Anterior cingulate cortex (tissue), 58 donors: ENCODE measurements at places on chromosomes 7 and 10.

DNA sequence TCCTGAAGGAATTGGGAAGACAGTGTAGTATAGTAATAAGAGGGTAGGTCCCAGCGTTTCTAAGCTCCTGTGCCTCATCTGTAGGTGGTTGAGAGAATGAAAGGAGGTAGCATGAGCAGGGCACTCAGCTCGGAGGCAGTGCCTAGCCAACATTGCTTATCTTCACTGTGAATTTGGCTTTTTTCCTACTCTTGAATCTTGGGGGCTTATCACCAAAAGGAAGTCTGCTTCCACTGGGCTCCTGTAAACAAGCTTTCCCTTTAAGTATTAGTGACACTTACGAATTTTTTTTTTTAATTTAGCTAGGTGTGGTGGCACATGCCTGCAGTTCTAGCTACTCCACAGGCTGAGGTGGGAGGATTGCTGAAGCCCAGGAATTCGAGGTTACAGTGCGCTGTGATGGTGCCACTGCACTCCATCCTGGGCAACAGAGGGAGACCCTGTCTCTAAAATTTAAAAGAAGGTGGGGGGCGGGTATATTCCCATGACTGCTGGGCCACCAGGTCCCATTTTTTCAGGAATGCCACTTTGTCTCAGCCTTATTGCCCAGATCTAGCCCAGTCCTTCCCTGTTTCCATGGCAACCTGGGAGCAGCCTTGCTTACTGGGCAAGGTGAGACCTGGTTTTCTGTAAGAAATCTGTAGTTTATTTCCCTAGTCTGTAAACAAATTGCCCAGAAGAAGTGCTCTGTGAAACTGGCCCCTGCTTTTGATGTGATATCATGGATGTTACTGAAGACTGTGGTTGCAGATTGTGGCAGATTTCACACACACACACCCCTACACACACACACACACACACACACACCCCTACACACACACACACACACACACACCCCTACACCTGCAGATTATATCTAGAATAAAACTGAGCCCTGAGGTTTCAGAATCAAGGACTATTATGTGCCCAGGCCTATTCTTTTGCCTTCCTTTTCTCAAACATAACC is 19.4 kb downstream of the OGDH start:
- DNase-seq = no peak

DNA sequence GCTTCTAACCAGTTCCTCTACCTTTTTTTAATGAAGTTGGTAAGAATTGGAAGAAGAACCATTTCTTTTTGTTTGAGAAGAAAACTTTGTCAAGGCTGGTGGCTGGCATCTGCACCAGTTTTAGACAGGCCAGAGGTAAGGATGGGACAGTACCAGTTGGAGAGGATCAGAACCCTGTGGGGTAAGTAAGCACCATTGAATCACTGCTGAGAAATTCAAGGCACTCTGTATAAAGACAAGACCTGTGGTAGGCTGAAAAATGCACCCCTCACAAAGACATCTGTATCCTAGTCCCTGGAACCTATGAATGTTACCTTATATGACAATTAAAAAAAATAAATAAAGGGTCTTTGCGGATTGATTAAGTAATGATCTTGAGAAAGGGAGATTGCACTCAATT is 166.7 kb upstream of the NRP1 start:
- DNase-seq = no peak

GRCh38 chr7:123770378-123770777 is 21.6 kb upstream of the WASL start:
- DNase-seq = no peak

DNA sequence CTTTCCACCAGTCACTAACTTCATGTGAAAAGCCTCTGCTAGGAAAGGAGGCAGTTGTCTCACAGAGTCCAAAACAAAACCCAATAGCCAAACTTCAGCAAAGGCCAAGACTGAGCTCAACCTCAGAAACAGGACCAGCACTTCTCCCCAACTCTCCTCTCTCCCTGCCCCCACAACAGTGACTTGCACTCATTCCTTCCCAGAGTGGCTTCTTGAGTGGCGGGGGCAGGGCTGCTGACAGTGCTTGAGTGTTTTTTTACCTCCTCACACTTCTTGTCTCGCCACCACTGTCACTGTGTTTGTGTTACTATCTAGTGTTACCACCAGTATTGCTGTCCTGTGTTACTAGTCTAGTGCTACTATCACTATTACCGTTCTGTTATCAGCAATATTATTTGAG is 206.8 kb downstream of the KLF6 start:
- no peak for DNase-seq

DNA sequence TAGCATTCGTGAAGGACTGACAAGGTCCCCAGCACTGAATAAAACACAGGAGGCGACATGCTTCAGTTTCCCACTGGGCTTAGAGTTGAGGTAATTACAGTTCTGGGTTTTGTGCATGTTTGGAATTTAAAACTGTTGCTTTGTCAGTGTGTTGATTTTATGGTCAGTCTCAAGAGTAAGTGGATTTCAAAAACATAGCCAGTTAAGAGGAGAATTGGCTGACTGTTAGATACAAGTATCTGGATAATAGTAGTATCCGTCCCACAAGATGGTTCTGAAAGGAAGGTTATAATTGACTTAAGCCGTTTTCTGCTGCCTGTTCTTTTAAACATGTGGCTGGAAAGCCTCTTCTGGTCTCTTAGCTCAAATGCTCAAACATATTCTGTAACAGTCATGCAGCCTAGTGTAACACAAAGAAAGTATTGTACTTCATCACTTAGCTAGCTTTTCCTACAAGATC is 170.9 kb downstream of the POLR1F start:
- no peak for DNase-seq

GRCh38 chr10:104279550-104280259 is 10.7 kb downstream of the GSTO2 start:
- no peak for DNase-seq

DNA sequence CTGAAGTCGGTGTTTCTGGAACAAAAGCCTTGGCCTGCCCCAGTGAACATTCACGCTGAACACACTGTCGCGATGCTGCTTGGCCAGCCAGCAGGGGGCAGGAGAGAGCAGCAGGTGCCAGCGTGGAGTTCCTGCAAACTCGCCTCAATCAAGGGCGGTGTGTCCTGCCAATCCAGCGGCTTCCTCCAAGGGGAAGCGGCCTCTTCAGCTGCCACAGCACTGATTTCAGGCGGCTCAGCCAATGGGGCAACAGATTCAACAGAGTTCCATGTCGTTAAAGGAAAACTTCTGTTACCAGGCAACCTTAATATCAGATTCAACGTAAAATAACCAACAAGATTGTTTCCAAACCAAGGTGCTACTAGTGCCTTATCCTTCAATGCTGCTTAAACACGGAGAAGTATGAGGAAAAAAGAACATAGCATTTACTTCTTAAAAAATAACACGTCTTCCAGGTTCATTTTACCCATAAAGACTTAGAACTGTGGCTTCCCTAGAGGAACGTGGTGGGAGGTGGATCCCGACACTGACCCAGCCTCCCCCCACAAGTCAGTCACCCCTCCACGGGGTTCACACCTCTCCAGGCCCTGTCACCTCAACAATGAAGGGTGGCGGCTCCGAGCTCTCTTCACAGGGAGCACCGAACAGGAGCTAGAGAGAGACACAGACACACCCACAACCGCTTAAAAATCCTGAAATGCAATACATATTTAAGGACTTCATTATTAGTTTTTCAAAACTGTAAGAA is 178.2 kb downstream of the DIP2C start:
- peak; percentile 92 for DNase-seq

DNA sequence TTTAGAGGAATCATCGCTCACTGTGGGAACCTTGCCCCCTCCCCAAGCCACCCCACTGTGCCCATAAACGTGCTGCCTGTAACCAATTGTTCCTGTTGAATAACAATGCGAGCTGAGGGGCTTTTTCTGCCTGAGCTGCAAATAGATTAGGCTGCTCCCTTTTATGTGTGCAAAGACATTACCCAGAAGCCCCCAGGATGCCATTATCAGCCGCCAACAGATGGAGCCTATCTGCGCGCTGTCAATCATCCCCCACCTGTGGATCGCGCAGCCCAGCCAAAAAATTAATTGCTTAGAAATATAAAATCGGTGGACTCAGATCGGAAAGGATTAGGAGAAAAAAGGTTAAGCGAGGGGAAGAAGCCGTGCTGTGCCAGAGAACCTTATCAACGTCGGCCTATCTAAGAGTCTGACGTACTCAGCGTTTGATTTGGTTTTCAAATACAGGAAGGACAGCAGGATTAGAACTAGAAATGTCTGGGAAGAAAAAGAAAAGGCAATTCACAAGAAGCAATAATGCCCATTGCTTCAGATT is 167.3 kb upstream of the MYO3A start:
- no peak for DNase-seq

DNA sequence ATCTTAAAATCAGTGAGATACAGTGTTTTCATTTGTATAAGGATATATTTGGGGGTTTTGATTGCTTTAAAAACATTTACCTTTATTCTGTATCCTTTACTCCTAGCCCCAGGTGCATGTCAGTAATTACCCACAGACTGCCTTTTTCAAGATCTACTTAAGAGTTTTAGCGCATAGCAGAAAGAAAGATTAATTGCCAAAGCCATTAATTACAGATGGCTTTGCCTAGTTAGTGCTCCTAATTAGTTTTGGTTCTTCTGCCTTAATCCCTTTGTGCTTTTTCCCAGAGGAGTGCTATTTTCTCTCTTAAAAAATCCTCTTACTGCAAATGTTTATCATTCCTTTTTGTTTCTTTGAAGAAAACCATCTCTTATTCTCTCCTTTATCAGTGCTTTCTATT is 122.8 kb downstream of the MAPK8 start:
- no peak for DNase-seq

DNA sequence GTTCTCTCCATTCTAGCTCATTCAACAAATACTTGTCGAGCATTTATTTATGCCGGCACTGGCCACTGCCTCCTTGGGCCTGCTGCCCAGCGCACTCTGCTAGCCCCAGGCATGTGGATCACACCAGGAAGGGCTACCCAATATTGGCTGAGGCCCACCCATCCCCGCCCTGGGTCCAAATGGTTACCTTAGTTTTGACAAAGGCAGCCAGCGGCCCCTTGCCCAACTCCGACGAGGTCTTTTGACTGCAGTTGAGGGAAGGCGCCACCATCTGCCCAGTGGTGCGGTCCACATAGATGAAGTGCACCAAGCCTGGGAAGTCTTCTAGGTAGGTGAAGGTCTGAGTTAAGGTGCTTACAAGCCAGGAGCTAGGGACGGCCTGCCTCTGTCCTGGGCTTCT is 7.2 kb upstream of the PYROXD2 start:
- no peak for DNase-seq

DNA sequence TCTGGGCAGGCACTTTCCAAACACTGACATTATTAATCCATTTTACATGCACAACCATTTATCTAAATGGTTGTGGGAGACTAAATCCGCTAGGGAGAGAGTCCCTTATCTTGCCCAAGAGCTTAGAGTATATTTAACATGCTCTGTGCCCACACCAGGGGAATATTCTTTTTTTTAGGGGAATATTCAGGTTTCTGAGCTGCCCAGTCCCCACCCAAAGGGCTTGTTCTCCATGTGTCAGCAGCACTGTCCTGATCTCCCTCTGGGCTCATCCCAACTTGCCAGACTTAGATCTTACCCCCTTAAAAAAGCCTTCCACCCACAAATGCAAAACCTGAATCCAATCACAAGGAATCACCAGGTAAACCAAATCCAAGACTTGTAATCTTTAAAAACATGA is 132.1 kb downstream of the ATXN7L1 start:
- DNase-seq = no peak

GRCh38 chr10:112689327-112690072 is 242.5 kb downstream of the VTI1A start:
- no peak for DNase-seq

- no peak for DNase-seq
Measured at GRCh38 chr10:132145521-132146185, 41.1 kb upstream of the DPYSL4 start.

DNA sequence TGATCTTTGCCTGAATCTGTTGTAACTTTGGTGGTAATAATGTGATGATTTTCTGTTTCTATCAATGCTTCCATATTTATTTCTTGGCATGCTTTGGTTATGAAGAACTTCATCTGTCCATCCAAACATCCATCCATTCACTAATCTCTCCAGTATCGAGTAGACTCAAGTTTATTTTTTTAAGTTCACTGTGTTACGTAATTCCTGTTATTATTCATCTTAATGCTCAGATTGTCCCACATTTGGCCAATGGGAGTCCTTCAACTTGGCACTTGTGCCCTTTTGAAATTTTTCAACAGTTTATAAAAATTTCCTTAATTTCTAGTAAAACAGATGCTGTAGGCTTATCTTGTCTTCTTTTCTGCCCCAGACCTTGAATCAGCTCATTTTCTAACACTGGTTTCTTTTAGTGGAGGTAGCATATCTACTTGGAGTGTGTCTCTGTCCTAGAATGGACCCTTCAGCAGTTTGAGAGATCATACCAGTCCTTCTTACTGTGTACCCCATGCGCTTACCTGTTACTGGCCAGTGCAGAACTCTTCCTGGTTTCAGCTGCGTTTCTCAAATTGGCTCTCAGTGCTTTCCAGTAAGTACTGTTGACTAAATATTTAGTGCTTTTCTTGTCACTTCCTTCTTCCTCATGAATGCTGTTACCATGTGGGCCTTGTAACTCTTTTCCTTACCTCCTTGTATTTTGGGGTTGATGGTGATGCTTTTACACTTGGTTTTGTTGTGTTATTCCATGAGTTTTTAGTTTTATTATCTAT is 100.8 kb downstream of the MLLT10 start:
- DNase-seq = no peak

- DNase-seq = no peak
Measured at GRCh38 chr7:49333180-49333881, 409.0 kb downstream of the CDC14C start.

DNA sequence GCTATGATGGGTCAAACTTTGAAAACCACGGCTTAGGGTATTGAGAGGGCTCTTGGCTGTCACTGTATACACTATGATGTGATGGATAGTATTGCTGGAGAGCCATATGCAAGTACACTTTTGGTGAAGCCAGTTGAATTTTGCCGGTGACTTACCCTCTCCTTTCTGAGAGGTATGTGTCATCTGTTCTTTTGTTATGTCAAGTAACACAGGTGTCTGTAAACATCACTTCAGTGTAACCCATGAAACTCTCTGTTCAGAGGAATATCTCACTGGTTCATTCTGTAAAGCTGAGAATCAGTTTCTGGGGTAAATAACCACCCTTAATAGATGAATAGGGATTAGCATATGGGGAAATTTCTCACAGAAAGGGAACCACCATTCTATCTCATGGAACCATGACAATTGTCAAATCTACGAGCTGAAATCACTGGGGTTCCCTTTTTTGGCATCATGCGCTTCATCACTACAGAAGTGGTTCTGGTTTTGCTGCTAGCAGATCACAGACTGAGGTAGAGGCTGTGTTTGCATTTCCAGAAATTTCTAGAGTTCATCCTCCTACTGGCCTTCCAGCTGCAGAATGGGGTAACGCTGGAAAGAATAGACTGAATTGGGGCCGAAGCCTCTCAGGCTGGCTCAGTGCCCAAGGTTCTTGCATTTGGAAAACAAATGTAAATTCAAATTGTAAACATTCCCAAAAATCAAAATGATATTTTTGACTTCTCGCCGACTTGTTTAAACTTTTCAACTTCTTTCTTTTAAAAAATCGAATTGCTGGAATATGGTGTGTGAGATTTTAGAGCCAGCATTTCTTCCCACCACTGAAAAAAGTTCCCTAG is 83.3 kb upstream of the CREB5 start:
- no peak for DNase-seq
